ENCODE measurements at places on chromosomes 4 and X.

DNA sequence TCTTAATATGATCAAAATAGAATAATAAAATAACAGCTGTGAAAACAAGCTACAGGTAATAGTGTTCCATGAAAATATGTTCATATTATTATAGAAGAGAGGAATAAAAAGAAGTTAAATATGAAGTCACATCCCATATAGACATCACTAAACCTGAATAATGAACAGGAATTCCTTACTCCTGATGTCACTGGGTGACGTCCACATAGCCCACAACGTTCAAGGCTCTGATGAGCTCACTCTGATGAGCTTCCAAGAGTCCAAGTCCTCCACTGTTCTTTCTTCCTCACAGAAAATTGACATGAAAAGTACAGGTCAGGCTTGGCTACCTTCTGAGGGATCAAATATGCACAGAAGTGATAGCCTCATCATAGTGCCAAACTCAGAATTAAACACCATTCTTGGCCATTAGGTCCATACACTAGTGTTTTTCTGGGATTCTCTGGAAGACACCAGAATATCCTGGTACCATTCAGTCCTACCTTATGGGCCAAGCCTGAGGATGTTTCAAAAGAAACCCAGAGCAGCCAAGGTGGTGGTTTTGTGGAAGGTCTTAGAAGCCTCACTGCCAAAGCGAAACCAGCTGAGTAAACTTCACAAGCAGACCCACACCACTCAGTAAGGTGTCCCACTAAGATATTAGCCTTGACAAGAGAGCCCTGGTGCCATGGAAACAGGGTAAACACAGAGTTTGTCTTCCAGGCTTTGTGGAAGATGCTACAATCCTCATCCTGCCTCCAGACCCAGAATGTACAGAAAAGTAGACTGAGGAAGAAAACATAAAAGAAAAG lies 138.4 kb upstream of the HHIP start:
- DNase-seq, result peak; percentile 42

- DNase-seq, result no peak
These were observed 49.7 kb downstream of the TMLHE start for GRCh38 chrX:155563099-155563498.

DNA sequence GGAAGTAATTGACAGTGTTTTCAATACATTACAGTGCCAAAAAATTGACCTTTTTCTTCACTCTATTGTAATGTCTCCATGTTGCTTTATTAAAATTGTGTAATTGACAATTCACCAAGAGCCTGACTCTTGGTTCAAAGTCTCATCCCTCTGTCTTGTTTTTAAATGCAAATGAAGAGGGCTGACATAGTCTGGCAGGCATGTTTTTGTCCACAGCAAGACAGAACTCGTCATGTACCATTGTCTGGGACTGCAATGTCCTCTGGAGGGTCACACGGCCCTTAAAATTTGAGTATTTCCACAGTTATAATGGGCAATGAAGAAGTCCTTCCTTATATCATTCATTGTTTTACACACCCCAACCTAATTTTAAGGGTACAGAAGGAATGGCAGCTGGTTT lies 38.0 kb upstream of the FBXW7 start:
- DNase-seq, result no peak

- no peak for DNase-seq
These were observed 1057.9 kb downstream of the FAT4 start for GRCh38 chr4:126372634-126373033.

DNA sequence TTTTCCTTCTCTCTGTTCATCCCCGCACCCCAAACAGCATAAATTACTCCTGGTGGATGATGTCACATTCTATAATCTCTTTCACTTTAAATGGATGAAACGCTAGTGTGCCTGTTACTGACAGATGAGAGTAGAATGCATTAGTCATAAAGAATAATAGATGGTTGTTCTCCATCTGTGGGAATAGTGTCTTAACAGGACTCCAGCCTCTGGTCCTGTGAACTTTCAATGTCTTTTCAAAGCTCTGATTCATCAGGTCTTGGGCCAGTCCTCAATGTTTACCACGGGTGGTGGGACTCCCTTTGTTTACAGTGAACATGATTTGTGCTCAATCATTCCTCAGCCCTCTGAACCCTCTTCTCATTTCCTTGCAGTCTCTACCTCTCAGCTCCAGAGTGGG lies 182.6 kb downstream of the GABRB1 start:
- peak; percentile 91 for DNase-seq

- no peak for DNase-seq
These were observed 177.8 kb downstream of the NPFFR2 start for GRCh38 chr4:72209600-72209999.

DNA sequence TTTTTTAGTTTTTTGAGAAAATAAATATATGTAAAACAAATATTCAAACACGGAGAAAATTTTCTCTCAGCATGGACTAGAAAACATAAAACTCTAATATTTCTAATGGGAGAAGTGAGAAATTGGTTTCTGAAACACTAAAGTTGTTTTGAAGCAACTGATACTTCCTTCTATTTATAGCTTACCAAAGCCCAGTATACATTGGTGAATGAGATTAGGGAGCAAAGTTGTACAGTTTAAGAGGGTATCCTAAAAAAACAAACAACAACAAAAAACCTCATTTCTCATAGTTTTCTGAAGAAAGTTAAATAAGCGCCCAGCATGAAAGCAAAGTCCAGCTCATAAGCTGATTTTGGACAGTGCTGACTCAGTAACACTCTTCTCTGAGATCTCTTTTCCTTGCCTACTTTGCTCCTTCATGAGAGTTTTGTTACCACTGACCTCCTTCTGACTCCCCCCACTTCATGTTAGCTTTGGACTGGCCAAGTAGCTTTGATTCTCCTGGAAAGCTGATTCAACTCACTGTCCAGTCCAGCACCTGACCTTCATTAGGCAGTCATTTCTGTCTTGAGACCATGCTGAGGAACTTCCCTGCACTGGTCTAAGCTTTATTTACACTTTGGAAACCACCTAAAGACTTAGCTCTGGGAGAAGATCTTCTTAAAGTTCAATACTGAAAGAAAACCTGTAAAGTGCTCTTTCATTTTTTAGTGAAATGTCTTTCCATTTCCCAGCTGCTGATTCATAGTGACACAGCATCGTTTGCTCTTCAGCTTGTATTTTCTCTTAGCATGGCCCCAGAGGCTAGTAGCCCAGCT lies 21.8 kb upstream of the P2RY10 start:
- DNase-seq, result peak; percentile 1

Measured in fibroblast of upper back skin (primary cell).